ENCODE measurements at places on chromosomes 5 and 9. TPM values are rescaled to one million over a fixed set of nuclear protein-coding genes. Genes with fewer than 3 reads are reported as not detected.

The LVRN gene
- 1.5 TPM for total RNA-seq

The PROB1 gene
- total RNA-seq: 0.38 TPM

The SPRY4 gene
- total RNA-seq: 2.6 TPM

The CCNJL gene
- total RNA-seq: 1.6 TPM

The DIRAS2 gene
- not detected for total RNA-seq

The IFNA2 gene
- not detected for total RNA-seq

The NDST1 gene
- 23.9 TPM for total RNA-seq

The MORN5 gene
- total RNA-seq: not detected

The DCTN4 gene
- total RNA-seq: 33.4 TPM

The RETREG1 gene
- total RNA-seq: 0.45 TPM

The CENPP gene
- total RNA-seq: 0.47 TPM

The ALDOB gene
- total RNA-seq: not detected

The EIF4E1B gene
- not detected for total RNA-seq

The GLRA1 gene
- not detected for total RNA-seq

The GPR107 gene
- total RNA-seq: 57.4 TPM

The CDHR2 gene
- total RNA-seq: not detected

The C5orf15 gene
- total RNA-seq: 45.9 TPM

The MYOT gene
- total RNA-seq: not detected

The COX7C gene
- 278 TPM for total RNA-seq

Measured in smooth muscle cell of the coronary artery (primary cell).